NCI-H1930 (cell line): ENCODE measurements at places on chromosomes 6 and 20.

DNA sequence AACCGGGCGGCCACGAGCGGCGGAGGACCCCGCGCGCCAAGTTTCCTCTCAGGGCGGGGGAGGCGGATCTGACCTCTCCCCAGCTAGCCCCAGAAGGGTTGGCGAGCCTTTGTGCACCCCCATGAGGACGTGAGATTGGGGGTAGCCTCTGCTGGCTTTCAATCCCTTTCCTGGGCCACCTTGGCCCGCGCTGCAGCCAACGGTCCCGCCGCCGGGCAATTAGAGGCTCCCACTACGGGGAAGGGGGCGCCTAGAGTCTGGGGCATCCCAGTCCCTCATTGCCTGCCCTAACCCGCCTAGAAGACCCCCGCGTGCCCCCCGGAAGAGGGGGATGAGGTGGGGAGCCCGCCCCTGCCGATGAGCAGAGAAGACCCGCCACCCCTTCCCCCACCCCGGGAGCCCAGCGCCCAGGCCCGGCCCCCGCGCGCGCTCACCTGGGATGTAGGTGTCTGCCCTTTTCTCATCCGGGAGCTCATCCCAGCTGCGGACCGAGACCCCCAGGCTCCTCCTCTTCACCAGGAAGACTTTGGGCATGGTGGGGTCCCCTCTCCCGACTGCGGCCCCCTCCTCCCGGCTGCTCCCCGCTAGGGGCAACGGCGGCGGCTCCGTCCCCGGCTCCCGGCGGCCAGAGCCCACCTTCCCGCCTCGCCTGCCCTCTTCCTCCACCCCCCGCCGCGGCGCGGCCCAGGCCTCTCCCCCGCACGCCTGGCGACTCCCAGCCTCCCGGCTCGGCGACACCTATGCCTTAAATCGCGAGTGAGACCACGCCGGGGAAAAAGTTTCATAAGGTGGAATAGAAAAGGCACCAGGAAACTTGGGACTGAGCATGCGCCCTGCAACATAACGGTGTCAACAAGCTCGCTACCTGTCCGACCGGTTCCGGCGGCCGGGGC, at the start of gene OVOL2:
Gene OVOL2, minus strand, starts transcription at position 816 of the 893 bp plus-strand sequence. Its CDS starts 282 bp downstream, at position 534.
- DNase-seq = peak; percentile 40

- no peak for DNase-seq
Observed at GRCh38 chr6:121520337-121521163, 85.1 kb downstream of the GJA1 start.

GRCh38 chr6:17871836-17872235, 115.6 kb downstream of the KIF13A start:
- DNase-seq = no peak

- no peak for DNase-seq
Observed at GRCh38 chr6:166728884-166729530, 102.0 kb upstream of the RPS6KA2 start.

GRCh38 chr6:141641406-141641805, 491.3 kb upstream of the GJE1 start:
- no peak for DNase-seq

GRCh38 chr6:151705993-151706733, 101.3 kb upstream of the ESR1 start:
- no peak for DNase-seq

DNA sequence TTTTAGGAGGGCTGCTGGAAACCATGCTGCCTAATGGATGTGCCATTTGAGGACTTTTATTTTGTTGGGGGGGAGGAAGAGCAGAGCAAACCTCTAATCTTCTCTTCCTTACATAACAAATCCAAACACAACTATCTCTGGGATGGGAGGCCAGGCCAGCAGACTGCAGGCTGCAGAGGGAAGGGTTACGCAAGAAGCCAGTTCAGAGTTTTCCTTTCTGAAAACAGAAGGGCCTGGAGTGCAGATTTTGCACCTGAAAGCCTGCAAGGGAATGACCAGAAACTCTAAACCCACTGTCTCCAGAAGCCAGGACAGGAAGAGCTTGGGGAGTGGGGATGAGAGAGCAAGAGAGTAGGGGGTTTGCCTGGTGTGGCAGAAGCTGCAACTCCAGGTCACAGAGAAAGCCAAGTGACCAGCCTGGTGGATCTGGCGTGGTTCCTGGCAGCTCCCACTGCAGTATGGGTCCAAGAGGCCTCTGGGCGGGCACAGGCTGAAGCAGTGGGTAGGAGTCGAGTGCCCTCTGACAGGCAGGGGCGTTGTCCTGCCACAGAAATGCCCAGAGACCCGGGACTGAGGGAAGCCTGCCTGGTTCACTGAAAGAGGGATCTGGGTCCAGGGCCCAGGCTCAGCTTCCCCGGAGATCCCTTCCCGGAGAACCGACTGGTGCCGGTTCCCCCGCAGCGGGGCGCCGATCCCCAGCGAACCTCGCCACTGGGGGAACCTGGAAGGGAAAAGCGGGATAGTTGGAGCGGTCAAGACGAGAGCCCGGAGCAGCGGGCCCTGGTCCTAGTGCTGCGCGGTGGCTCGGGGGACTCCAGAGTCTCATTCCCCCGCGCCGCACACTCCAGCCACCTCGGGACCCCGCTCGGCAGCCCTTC, 6.7 kb downstream of the MAFB start:
- no peak for DNase-seq

- no peak for DNase-seq
Observed at GRCh38 chr6:104580452-104580851, 279.3 kb downstream of the HACE1 start.

GRCh38 chr20:53559816-53560215, 33.8 kb downstream of the ZNF217 start:
- no peak for DNase-seq

- DNase-seq = no peak
Observed at GRCh38 chr20:54062812-54063280, 7.5 kb downstream of the BCAS1 start.

DNA sequence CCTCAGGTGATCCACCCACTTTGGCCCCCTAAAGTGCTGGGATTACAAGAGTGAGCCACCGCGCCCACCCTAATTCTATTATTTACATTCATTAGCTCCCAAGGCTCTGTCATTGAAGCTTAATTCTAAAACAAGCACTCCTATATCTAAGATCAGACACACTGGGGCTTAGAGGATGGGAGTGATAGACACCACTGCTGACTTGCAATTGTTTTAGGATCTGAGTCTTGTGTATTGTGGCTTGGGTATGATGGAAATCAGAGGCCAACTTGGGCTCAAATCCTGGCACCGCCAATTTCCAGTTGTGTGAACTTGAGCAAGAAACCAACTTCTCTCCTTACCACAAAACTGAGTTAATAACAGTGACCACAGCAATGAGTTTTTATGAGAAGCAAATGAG, 34.7 kb downstream of the MTRES1 start:
- DNase-seq = no peak

- no peak for DNase-seq
Observed at GRCh38 chr6:109503327-109504224, 20.6 kb upstream of the ZBTB24 start.

- DNase-seq = no peak
Observed at GRCh38 chr6:328136-328670, 35.9 kb downstream of the DUSP22 start.

GRCh38 chr6:45469663-45470062, 91.9 kb upstream of the SUPT3H start:
- DNase-seq = no peak

GRCh38 chr20:49484180-49485140, 2.0 kb upstream of the KCNB1 start:
- peak; percentile 76 for DNase-seq
